ENCODE measurements at places on chromosomes 7 and 10.

DNA sequence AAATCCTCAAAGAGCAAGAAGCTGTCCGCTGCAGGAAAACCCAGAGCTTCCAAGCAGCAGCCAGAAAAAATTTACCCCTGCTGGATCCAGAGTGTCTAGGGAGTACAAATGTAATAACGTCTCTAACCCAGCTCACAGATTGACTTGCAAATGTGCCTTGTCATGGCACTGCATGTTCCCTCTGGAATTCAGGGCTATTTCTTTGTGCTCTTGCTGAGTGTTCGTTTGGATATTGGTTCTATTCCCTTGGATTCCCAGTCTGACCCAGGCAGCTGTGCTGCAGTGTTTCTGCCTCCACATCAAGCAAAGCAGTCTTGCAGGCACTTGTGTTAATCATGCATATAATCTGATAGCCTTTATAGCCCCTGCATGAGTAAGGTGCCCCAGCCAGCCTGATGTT lies 209.9 kb upstream of the GHITM start:
- DNase-seq = no peak

DNA sequence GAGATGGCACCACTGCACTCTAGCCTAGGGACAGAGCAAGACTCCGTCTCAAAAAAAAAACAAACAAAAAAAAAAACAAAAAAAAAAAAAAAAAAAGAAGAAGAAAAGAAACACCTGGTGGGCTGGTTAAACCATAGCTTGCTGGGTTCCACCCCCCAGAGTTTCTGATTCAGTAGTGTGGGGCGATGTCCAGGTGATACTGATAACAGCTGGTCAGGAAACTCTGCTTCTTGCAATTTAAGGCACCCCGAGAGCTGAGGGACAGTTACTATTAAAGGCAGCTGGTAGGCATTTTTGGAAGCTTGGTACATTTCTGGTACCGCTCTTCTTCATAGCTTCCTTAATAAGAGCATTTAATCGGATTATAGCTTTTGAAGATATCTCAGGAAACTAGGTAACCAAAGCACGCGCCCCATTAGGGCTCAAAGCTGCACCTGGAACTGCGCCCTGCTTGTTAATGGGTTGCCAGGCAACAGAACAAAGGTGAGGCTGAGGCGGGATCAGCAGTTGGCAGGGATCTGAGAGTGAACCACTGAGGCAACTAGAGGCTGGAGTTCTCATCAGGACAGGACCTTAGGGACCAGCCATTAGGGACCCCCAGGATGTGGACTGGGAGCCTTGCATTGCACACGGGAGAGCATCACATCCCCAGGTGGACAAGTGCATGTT lies 6.5 kb upstream of the SDK1 start:
- DNase-seq = no peak

DNA sequence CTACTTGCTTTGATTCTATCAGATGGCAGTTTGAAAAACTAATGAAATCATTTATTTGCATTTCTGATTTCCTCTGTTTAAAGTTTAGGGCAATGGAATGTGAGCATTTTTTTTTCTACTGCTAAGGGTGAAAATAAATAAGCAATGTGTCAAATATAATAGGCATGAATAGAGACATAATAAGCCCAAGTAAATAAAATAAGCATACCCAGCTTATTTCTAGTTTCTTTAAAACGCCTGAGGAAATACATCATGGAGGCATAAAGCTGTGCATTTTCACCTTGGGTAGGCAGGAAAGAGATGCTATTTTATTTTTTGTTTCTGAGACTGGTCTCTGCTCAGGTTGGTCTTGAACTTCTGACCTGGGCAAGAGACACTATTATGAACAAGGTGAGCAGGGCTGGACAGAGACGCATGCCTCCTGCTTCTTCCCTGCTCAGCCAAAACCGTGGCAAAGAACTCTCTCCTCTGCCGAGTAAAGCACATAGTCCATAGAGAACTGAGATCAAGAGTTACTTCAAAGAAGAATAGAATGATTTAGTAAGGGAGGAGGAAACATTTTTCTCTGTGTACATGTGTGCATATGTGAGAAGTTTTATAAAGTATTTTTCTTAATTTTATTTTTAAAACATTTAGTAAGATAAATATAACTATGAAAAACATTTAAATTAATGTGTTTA lies 138.1 kb downstream of the GNAI1 start:
- DNase-seq = no peak

GRCh38 chr10:28280652-28281051 lies 22.2 kb downstream of the MPP7 start:
- DNase-seq = no peak

DNA sequence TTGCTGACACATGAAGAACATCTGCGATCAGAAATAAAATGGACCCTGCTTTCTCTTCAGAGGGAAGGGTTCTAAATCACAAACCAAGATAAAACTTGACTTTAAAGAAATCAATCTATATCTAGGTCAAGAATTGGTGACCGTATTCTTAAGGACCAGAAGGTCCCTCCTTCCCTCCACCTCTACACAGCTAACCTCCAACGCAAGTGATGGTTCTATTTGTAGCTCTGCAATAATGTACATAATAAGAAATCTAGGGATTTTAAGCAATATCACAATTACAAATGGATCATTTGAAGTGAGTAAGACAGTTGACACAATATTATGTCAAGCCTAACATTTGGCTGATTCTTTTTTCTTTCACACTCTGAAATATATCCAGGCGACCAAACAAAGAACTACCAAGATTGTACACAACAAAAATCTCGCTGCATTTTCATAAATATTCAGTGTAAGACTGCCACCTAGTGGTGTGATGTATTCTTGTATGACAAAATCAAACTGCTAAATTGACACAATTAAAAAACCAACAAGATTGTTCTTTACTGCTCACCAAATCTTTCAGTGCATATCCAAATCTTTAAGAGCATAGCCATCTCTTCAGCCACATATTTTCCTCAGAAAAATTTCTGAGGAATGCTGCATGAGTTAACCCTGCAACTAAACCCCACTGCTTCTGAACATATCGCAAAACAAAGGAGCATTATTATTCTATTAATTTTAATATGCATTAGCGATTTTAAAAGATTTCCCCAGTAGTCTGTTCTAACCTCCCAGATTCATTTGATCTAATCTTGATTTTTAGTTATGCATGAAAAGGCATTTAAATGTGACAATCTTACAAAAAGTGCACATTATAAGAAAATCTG lies 44.5 kb downstream of the ICA1 start:
- DNase-seq = peak; percentile 37
